Activated CD4-positive, CD25-positive, alpha-beta regulatory T cell treated with anti-CD3 and anti-CD28 coated beads, Interleukin-2, amount 50 U/mL, for 24 hours (primary cell): ENCODE measurements at places on chromosomes 2 and 18.

DNA sequence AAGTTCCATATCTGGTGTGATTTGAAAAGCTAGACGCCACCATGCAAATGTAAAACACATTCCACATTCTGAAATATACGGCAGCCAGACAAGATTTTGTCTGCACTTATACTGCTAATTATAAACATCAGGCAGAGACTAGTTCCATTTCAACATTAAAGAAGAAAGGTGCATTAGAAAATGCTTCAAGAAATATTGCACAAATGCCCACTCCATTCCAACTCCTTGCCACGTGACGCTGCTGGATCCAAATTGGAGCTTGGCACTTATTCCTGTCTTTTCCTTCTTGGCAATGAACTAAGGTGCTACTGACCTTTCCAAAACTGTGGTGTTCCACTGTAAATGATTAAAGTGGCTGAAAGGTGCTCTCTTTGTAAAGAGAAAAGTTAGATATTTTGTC lies 6.3 kb downstream of the COL6A3 start:
- no peak for ATAC-seq

DNA sequence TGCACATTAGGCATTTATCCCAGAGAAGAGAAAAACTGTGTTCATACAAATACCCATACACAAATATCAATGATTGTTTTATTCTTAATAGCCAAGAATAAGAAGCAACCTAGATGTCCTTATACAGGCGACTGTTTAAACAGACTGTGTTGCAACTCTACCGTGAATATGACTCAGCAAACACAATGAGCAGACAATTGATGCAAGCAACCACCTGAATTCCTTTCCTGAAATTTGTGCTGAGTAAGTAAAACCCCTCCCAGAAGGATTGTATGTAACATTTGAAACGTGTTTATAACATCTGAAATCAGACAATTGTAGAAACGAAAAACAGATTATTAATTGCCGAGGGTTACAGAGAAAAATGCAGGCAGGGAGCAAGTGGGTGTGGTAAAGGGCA lies 621.9 kb upstream of the SOX11 start:
- ATAC-seq = no peak

GRCh38 chr18:3002732-3003131 lies 10.2 kb downstream of the LPIN2 start:
- no peak for ATAC-seq

DNA sequence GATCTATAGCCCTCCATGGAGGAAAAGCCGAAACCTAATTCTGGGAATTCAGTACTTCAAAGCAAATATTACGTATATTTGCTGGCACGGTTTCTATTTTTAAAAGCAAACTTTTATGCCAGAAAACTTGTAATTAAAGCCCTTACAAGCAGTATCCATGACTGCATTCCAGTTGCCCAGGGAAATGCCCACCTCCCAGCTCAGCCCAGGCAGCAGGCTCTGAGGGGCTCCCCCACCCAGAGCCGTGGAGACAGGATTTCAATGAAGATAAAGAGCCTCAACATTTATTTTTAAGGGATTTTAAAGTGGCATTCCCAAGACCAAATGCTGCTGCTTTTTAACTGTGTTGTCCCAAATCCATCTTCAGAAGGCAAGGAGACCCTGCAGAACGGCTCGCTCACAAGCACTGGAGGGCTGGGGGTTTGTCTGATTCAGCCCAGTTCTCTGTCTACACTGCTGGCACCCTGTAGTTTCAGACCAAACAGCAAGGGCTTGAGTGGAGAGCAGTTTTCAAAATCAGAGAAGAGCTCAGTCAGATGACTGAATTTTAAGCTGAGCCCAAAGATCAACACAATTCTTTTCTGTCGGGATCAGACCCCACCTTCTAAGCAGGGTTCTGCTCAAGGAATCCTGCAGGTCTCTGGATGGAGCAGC lies 105.1 kb downstream of the KCNF1 start:
- ATAC-seq = no peak

DNA sequence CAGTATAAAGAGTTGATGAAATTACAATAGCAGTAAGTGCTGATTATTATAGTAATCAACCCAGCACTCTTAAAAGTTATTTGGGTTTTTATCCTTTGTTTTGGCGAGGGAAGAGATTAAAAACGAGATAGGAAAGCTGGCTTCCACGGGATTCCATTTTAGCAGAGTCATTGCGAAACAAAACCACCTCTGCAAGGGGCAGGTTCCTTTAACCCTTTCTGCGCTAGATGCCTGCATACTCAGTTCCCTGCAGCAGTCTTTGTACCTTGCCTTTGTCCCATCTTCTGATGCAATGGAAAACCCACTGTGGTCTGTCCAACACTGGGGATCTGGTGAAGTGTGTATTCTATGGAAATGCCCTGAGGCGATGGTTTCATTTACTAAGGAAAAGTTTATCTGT lies 2.7 kb downstream of the YPEL5 start:
- ATAC-seq = no peak

DNA sequence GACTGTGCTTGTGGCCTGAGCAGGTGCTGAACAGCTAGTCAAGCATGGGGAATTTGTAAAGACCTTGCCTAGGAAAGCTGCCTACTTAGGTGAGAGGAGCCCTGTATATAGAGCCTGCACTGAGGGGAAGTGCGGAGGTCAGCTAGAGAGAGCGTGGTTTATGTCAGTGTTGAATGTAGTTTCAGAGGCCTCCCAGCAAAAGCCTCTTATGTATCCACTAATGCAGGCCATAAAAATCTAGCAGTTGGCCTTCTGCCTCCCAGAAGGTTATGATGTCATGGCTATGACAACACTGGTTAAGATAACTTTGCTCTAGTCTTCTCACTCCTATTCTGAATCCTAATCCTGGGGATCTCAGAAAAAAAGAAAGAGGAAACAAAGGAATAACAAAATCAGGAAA lies 88.9 kb downstream of the ASXL3 start:
- no peak for ATAC-seq

GRCh38 chr18:13494871-13495445 lies 231.4 kb downstream of the FAM210A start:
- no peak for ATAC-seq

DNA sequence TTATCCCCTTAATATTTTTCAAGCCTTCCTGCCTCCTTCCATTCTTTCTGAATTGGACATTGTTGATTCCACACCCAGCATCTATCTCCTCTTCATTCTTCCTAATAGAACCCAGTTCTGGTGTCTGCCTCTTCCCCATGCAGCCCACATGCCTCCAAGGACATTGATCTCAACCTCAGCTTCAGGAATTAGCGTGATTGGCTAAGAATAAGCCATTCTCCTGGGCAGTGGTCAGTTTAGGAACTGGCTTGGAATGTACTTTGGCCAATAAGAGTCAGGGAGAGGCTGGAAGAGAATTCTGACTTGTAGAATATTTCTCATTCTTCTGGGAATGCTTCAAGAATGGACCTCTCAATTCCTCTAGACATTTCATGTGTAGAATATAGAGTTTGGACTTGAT lies 25.9 kb upstream of the GCC2 start:
- ATAC-seq = no peak
